Motor neuron (in vitro differentiated cells): ENCODE measurements at places on chromosomes 2 and 18. TPM values are rescaled to one million over a fixed set of nuclear protein-coding genes. Genes with fewer than 3 reads are reported as not detected.
A peak's percentile ranks its signal among the peaks of the same experiment; 100 is the strongest.

DNA sequence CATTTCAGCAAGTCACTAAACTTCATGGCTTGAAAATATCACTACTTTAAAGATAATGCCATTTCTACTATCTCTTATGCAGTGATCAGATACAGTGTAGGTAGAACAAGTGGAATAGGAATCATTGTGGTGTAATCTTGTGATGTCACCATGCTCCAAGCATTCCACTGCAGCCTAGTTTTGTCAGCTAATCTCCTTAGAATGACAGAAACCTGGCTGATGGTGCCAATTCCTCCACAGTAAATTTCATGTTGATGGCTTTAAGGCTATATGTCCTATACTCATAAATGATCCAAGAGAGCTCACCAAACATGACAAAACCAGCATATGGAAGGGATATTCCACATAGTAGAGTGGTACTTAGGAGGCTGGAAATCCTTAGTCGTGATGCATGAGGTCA, 184.9 kb downstream of the PDE1A start:
- ATAC-seq: no peak

The POTEI gene
- total RNA-seq: 0.38 and 0.39 TPM in 2 replicates

GRCh38 chr18:44342162-44342561, 338.5 kb upstream of the SETBP1 start:
- peak; percentile 64 for ATAC-seq

- ATAC-seq: no peak
These were observed 15.8 kb downstream of the LCT start for GRCh38 chr2:135821190-135821589.

DNA sequence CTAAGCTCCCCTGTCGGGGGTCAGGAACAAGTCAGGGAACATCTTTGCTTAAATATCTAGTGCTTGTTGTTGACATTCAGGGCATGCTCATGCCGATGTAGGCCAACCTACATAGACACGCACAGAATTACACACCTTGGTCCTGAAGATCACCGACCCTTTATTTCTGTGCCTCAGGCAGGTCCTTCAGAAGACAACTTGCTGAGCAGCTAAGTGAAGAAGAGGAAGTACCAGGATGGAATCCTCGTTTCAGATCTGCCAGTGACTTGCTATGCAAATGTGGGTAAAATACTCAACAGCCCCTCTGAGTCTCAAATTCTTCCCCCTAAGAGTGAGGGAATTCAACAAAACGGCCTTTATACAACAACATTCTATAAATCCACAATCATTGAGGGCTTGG, 494.7 kb downstream of the BCL11A start:
- no peak for ATAC-seq

The SCN9A gene
- 13.7 and 14.1 TPM in 2 replicates for total RNA-seq

- ATAC-seq: no peak
These were observed 1003.5 kb upstream of the NRXN1 start for GRCh38 chr2:52035391-52035790.

The HDLBP gene
- total RNA-seq: 422 and 433 TPM in 2 replicates

DNA sequence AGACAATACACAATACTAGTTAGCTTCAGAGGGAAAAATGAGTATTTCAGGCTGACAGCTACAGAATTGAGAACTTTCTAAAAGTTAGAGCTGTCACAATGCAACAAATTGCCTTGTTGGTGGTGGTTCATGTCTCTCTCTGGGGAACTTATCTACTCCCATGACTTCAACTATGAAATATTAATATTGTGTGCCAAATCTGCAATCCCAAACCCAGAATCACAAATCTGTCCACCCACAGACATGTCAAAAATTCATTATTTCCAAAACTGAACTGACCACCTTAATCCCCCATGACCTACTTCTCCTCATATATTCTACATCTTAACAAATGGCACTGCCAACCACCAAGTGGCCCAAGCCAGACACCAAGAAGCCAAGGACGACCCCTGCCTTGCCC, 143.5 kb downstream of the TCF4 start:
- no peak for ATAC-seq

DNA sequence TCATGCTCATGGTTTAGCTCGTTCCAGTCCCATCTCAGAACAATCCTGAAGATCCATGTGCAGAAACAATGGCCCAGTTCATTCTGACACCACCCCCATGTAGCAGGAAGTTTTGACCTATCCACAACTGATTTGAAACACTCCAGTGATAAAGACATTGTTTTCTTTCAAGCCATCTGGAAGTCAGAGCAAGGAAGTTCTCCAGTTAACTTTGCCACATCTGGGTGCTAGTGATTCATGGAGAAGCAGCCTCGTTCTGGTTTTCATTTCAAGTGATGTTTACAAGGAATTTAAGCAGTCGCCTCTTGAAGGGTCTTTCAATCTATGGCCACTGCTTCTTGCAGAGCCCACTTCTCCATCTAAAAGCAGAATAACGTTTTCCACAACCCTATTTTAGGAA, 36.6 kb upstream of the TWIST2 start:
- no peak for ATAC-seq

GRCh38 chr18:24964216-24964615, 387.8 kb downstream of the ZNF521 start:
- ATAC-seq: no peak

The MAP3K19 gene
- 0.21 TPM in 1 of 2 replicates, not detected in the other for total RNA-seq

- ATAC-seq: peak; percentile 38
These were observed 9.2 kb downstream of the DLGAP1 start for GRCh38 chr18:4445902-4446301.

GRCh38 chr2:122486705-122487415, 731.4 kb downstream of the TSN start:
- no peak for ATAC-seq

- ATAC-seq: no peak
These were observed 148.7 kb downstream of the OSR1 start for GRCh38 chr2:19209575-19210341.
